ENCODE measurements at places on chromosomes 4 and X. TPM values are rescaled to one million over a fixed set of nuclear protein-coding genes. Genes with fewer than 3 reads are reported as not detected.

SASH3 gene
- 102 TPM for total RNA-seq

MAP7D2 gene
- 0.21 TPM for total RNA-seq

NSUN7 gene
- 0.09 TPM for total RNA-seq

PABPC1L2A gene
- total RNA-seq, result not detected

CENPE gene
- 36.5 TPM for total RNA-seq

MND1 gene
- 15.4 TPM for total RNA-seq

ZNF630 gene
- 0.25 TPM for total RNA-seq

ITIH6 gene
- total RNA-seq, result not detected

NKX3-2 gene
- not detected for total RNA-seq

CRMP1 gene
- 0.07 TPM for total RNA-seq

PASD1 gene
- total RNA-seq, result not detected

PJA1 gene
- 17.2 TPM for total RNA-seq

DCUN1D4 gene
- 31.5 TPM for total RNA-seq

CFP gene
- total RNA-seq, result 3.0 TPM

RLIM gene
- total RNA-seq, result 37.6 TPM

MAGEA10 gene
- not detected for total RNA-seq

PLS3 gene
- total RNA-seq, result 3.1 TPM

GPM6B gene
- not detected for total RNA-seq

PRDM5 gene
- total RNA-seq, result not detected

GAB1 gene
- 0.96 TPM for total RNA-seq

UBQLN2 gene
- 37.6 TPM for total RNA-seq

SUV39H1 gene
- total RNA-seq, result 28.8 TPM
